ENCODE measurements at places on chromosomes 2 and 18.

GRCh38 chr2:190123956-190124355, 61.4 kb upstream of the MSTN start:
- no peak for ATAC-seq

GRCh38 chr2:121839584-121839983, 84.1 kb downstream of the TSN start:
- ATAC-seq, result no peak

DNA sequence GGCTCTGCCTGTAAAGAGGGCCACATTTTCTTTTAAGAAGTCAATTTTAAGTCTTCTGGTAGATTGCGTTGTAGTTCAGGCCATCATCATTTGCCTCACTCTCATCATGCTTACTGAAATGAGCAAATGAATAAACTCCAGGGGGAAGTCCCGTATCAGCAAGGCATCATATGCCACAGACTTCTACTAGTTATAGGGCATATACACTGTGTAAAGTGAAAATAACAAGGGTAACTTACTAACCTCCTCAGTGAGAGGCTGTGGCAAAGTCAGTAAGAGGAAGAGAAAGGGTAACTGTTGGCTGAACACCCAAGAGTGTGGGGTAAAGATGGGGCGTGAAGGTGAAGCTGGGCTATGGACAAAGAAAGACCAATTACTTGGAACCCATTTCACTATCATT, 456.2 kb downstream of the SPAG16 start:
- ATAC-seq, result no peak

DNA sequence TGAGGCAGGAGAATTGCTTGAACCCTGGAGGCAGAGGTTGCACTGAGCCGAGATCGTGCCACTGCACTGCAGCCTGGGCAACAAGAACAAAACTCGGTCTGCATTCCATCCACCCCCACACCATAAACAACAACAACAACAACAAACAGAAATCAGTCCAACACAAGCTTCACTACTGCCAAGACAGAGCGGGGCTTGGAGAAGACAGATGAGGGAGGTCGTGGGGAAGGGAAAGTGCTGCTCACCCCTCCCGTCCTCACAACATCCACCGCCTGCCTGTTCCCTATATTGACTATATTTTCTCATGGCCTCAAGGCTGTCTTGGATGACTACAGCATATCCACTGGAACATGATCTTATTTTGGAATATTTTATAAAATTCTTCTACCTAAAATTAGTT, 137.6 kb upstream of the TTC39C start:
- no peak for ATAC-seq

GRCh38 chr2:168201584-168202116, 45.7 kb downstream of the STK39 start:
- no peak for ATAC-seq

- no peak for ATAC-seq
Observed at GRCh38 chr2:35220461-35220860, 1135.1 kb upstream of the CRIM1 start.

DNA sequence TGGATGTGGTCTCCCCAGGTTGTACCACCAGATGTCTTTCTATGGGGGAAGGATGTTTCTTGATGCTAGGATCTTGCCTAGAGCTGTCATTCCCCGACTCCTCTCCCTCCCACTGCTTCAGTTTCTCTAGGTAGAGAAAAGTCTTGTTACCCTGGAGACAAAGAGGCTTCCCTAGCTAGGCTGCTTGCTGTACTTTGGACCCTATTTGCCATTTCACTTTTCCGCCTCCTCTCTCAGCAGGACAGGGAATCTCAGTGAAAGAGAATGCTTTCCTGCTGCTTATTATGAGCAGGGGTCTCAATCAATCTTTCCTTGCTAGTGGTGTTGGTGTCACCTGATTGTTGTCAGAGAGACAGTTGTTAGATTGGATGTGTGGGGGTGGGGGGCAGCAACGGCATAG, 818.8 kb upstream of the GYPC start:
- no peak for ATAC-seq

- ATAC-seq, result no peak
Observed at GRCh38 chr2:100919316-100919715, 82.8 kb upstream of the RPL31 start.

GRCh38 chr2:135335256-135335655, 195.8 kb downstream of the ZRANB3 start:
- ATAC-seq, result no peak

GRCh38 chr2:100721693-100722092, 98.2 kb upstream of the NPAS2 start:
- ATAC-seq, result no peak

- no peak for ATAC-seq
Observed at GRCh38 chr2:118032169-118033013, 18.5 kb upstream of the CCDC93 start.

- no peak for ATAC-seq
Observed at GRCh38 chr2:112825706-112826105, 10.9 kb downstream of the IL1B start.

- peak; percentile 89 for ATAC-seq
Observed at GRCh38 chr2:237171396-237171795, 85.7 kb downstream of the COPS8 start.

- no peak for ATAC-seq
Observed at GRCh38 chr18:25568986-25569385, 217.0 kb upstream of the ZNF521 start.

- no peak for ATAC-seq
Observed at GRCh38 chr2:208541989-208542464, 135.4 kb downstream of the PTH2R start.

GRCh38 chr2:64067326-64067725, 48.1 kb upstream of the VPS54 start:
- no peak for ATAC-seq

DNA sequence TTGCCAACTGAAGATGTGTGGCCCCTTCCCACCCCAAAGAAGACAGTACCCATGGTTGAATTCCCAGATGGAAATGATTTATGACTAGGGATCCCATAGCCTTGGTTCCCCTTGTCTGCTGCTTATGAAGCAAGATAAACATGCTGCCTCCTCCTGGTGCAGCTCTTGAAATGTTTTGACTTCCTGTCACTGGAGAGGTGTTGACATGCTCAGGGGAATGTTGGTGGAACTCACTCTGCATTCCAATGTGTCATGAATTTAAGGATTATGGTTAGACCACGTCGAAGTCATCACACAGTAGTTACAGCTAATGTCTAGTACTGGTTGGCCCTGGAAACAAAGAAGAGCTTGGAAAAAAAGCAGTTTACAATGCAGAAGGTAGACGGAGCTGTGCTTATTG, 69.0 kb upstream of the FAM110C start:
- ATAC-seq, result no peak

GRCh38 chr2:73085691-73086090, 14.2 kb upstream of the SFXN5 start:
- ATAC-seq, result peak; percentile 67

- no peak for ATAC-seq
Observed at GRCh38 chr2:165182029-165182428, 21.8 kb downstream of the SCN3A start.

DNA sequence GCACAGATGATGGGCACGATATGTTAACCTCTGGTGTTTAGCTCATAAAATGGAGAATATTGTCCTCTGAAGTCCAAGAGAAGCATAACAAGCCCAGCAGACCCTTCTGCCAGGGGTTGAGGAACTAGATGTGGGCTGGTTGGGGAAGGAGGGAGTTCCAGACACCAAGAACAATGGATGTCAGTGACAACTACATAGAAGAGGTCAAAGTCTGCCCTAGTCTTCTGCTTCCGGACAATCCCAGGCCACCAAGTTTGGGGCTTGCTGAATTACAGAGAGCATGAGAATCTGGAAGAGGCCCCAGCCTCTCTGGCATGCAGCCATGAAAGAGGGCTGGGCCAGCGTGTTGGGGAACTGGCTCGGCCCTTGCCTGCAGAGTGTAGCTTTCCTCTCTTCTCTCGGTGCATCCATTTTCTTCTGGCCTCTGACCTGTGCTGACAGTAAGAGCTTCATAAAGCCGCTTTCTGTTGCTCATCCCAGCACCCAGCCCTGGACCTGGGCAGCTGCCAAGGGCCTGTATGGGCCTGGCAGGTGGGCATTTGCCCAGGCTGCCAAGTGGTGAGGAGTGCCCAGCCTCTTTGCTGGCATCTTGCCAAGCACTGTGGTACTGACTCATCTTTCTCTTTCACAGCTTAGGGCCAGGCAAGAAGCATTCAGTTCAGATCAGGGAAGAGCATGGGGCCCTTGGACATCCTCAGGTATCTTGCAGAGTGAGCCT, 14.6 kb upstream of the LAPTM4A start:
- ATAC-seq, result peak; percentile 26

GRCh38 chr2:187055463-187055862, 206.5 kb upstream of the ZSWIM2 start:
- ATAC-seq, result no peak

DNA sequence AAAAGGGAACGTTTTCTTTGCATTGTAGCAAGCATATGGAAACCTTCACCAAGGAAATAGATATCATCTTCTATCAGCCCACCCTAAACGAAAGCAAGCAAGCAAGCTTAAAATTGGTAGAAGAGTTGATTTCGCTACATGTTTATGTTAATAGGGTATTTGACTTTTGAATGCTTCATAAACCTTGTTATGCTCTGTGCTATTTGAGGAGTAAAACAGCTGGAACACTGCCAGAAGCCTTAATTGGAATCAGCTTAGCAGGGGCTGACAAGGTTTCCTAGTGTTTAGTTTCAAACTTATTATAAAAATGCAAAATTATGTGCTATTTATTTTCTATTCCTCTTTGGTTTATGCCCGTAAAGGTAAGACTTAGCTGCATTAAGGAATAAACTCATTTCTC, 70.6 kb upstream of the LINC00305 start:
- no peak for ATAC-seq

DNA sequence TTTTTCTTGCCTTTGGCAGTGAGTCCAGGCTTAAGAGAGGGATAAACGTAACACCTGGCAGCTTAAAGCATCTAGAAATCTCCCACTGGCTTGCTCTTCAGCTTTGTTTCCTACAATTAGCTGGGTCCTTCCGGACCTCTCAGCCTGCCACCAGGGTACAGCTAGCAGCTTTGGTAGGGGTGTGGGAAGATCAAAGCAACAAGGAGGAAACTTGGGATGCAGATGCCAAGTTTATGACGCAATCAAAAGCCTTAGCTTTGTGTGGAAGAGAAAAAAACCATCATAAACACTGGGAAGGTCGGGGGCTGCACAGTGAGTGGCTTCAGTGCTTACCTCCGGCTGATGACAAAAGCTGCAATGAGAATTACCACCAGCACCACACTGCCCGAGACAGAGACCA, 116.9 kb downstream of the EPHA4 start:
- ATAC-seq, result no peak

DNA sequence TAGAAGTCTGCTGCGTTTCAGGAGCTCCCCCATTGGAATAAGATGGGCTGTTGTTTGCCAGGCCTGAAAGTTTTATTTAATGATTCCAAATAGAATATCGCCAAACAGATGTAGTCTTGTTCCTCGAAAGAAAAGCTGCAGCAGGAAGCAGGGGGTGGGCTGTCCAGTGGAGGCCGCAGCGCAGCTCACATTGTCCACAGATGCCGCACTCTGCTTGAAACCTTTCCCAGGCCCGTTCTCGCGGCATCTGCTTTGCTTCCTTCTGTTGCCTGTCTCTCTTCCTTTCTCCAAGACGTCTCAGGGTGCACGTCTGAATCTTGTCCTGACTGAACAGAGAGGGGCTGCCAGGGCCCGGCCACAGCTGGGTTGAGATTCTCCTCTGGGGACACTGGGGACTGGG, 12.4 kb upstream of the IGFBP2 start:
- ATAC-seq, result no peak

DNA sequence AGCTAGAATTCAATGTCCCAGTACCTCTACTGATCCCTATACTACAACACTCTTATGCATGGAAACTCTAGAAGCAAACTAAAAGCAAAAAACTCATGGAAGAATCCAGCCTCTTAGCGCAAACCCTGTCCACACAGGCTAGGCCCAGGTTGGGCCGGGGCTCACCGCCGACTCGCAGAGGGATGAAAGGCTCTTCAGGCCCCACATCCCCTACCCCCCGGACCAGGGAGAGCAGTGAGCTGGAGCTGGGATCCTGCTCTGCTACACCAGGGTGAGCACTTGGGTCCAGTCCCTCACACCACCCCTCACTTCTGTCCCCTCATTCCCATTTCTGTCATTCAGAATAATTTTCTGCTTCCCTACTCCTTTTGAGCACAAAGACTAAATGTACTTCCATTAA, 2.0 kb downstream of the OST4 start:
- ATAC-seq, result no peak

- ATAC-seq, result no peak
Observed at GRCh38 chr2:239263231-239263630, 137.6 kb downstream of the HDAC4 start.

GRCh38 chr2:2892892-2893291, 484.7 kb downstream of the EIPR1 start:
- no peak for ATAC-seq

DNA sequence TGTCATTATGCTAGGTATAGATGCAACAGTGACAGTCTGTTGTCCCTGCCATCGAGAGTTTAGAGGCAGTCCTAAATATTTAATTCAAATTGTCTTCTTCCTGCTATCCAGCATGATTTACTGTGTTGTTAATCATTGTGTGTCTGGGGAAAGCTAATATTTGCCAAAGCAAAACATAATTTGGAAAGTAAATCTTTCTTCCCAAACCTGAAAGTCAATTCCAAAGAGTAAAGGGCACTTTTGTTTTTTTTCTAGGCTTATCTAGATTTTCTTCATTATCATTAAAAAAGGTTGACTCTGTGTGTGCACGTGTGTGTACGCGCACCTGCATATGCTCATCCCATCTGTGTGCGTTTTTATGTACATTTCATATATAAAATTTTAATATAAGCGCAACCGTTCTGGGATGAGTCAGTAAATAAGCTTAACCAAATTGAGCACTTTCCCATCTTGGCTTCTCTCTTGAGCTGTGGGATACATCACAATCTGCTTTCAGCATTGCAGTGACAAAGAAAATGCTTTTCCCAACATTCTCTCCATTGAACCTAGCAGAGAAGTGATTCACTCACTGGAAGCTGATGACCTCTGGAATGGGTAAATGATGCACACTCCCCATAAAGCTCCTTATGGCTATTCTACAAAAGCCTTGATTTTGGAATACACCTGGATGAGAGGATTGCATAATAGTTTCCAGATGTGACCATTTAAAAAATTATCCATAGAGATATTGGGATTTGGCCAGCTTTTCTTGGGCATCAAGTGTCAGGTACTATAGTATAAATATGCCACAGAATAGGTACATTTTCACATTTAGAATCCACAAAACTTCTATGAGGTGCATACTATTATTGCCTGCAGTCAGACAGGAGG, 488.4 kb downstream of the ADCYAP1 start:
- ATAC-seq, result no peak

DNA sequence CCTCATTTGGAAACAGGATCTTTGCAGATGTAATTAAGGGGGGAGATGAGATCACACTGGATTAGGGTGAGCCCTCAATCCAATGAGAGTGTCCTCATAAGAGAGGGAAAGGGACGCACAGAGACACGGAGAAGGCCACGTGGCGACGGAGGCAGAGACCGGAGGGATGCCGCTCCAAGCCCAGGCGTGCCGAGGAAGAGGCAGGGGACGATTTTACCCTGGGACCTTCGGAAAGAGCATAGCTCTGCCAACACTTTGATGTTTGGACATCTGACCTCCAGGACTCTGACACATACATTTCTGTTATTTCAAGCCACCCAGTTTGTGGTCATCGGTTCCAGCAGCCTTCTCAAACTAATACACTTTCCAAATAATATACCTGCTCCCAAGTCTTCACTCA, 84.4 kb upstream of the ZCCHC2 start:
- ATAC-seq, result no peak

GRCh38 chr18:63247926-63248325, 71.6 kb downstream of the BCL2 start:
- peak; percentile 32 for ATAC-seq
